HepG2 (cell line): ENCODE measurements at places on chromosomes 11 and 22. TPM values are rescaled to one million over a fixed set of nuclear protein-coding genes. Genes with fewer than 3 reads are reported as not detected.

GRCh38 chr11:66218846-66219620, 49.4 kb upstream of the RAB1B start:
- no peaks in the 10 kb centered on the region for H3K27me3 ChIP-seq
- peaks cover 5% of the 10 kb centered on the region; the same call in 1 of the 2 replicates for H3K4me1 ChIP-seq
- no peak overlapping the region for H3K27ac ChIP-seq
- peaks cover 26% of the 10 kb centered on the region for H3K36me3 ChIP-seq

DNA sequence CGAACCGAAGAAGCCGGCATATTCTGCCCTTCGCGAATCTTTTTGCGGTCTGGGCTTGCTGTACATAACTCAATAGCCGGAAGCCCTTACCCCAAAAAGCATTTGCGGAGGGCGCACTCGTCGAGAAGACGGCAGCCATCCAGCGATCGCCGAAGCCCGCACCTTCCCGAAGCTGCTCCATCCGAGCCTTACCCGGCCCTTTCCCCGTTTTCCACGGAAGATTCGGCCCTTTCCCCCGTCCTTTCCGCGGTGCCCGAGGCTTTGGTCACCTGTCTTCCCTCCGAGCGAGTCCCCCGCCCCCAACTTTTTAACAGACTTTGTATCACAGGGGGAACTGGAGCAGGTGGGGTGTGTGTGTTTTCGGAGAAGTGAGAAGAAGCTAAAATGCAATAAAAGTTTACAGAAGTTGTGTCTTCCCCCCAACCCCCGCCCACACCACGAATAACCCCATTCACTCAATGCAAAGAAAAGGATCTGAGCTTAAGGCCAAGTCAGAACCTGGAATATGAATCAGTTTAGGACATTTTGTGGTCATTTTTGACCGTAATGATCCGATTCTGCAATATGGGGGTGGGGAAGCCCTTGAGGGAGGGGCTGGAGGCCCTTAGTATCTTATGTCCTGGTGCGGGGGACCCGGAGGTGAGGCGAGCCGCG, 99.0 kb upstream of the HSD17B12 start:
- no peak for DNase-seq
- no peak overlapping the region for H3K27ac ChIP-seq
- no peaks in the 10 kb centered on the region for H3K36me3 ChIP-seq
- H3K4me1 ChIP-seq = no peaks in the 10 kb centered on the region
- no peak overlapping the region for H3K4me3 ChIP-seq

DNA sequence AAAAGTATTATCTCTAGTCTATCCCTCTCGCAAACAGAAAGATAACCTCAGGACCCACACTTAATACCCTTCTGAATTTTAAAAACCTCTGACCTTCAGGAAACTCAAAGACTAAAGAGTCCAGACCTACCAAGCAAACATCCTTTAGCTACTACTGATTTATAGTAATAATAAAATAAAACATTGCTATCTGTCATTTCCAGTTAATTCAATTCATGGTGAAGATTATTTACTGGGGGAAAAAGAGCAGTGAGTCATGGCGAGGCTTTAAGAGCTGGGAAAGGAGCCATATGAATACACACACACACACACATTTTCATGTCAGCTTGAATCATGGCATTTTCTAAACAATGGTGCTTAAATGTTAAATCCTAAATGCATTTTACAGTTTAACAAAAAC, 87.1 kb downstream of the FAM76B start:
- H3K27me3 ChIP-seq = peaks cover 3% of the 10 kb centered on the region
- H3K36me3 ChIP-seq = no peaks in the 10 kb centered on the region
- H3K4me1 ChIP-seq = no peaks in the 10 kb centered on the region
- no peak overlapping the region for H3K4me3 ChIP-seq
- no peak overlapping the region for H3K27ac ChIP-seq

TENM4 gene
- total RNA-seq = not detected in 2 replicates

MRE11 gene
- total RNA-seq = 37.3 and 58.2 TPM in 2 replicates
